Omental fat pad (tissue), 4 donors: ENCODE measurements at places on chromosomes 6 and 20.

DNA sequence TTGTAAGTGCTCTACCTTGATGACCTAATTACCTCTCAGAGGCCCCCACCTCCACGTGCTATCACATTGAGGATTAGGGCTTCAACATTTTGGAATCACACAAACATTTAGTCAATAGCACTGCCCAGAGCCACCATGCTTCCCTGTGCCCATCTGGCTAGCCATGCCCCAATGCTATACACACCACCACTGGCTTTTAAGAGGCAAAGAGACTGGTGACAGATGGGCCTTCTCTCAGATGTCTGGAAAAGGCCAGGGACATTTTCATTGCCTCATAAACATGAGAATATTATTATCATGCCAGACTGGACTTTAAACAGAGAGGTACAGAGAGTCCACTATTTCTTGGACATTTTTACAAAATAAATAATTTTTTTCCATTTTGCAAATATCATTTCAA is 29.8 kb downstream of the TRMT6 start:
- no peak for DNase-seq

DNA sequence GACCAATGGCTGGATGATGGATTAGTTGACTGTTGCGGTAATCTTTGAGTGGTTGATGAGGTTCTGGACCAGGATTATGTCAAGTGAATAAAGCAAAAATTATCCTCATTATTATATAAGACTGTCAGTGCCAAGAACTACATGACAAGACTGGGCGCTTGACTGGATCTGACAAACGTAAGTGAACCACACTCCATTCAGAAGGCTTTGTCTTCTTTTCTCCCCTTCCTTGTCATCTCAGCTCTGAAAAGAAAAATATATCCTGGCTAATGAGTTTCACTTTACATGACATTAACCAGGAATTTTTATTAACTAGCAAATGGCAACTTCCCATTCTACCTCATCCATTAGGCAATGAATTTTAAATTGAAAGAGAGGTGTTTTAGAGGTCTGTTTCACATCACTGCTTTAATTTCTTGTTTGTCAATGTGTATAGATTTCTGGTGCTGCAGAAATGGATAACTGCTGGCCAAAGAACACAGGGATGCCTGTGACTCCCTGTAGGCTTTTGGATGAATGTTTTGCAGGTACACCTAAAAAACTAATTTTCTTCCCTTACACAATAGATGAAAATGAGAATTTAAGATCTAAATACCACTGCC is 150.1 kb downstream of the ELOVL4 start:
- DNase-seq: no peak

- no peak for DNase-seq
Observed at GRCh38 chr6:88920088-88920487, 43.3 kb downstream of the RNGTT start.

- DNase-seq: no peak
Observed at GRCh38 chr6:13427316-13427715, 60.1 kb downstream of the GFOD1 start.

GRCh38 chr20:40414843-40415615 is 274.0 kb downstream of the MAFB start:
- DNase-seq: no peak

GRCh38 chr6:54467384-54467783 is 159.1 kb downstream of the TINAG start:
- DNase-seq: no peak

DNA sequence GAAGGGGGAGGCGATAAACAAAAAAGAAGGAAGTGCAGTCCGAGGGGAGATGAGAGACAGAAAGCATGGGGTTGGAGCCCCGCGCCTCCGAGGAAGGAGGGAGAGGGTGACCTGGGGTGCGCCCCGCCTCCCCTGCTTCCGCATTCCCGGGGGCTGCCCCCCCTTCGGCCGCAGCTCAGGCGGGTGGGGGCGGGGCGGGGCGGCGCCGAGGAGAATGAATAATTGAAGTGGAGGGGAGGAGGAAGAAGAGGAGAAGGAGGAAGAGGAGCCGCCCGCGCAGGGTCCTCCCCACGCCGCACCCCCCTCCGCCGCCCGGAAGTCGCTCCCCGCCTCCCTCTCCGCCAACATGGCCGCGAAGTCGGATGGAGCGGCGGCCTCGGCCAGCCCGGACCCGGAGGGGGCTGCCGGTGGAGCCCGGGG is at the start of gene XKR7:
Gene XKR7 (plus strand): TSS at position 322 of the 420 bp plus-strand sequence. CDS start 25 bp downstream, at position 347.
- no peak for DNase-seq

GRCh38 chr20:3235666-3236324 is 3.2 kb downstream of the SLC4A11 start:
- DNase-seq: no peak

- no peak for DNase-seq
Observed at GRCh38 chr6:89950446-89950845, 56.2 kb downstream of the GJA10 start.

- no peak for DNase-seq
Observed at GRCh38 chr6:152648105-152648504, 10.9 kb upstream of the SYNE1 start.

DNA sequence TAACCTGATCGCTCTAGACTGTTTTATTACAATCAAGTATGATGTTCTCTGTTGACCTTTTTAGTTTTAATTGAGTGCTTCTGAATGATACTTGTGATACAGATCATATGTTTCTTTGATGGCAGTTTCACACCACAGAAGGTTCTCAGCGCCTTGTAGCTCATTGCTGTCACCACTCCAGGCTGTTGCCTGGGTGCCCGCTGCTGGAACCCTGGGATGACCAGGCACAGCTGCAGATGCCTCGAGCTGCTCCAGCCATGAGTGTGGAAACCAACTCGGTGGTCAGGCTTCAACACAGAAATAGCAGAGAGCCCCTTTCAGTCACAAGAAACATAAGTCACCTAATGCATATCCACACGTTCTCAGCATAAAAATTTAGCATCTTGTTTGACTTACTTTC is 112.7 kb downstream of the RPP40 start:
- DNase-seq: no peak

DNA sequence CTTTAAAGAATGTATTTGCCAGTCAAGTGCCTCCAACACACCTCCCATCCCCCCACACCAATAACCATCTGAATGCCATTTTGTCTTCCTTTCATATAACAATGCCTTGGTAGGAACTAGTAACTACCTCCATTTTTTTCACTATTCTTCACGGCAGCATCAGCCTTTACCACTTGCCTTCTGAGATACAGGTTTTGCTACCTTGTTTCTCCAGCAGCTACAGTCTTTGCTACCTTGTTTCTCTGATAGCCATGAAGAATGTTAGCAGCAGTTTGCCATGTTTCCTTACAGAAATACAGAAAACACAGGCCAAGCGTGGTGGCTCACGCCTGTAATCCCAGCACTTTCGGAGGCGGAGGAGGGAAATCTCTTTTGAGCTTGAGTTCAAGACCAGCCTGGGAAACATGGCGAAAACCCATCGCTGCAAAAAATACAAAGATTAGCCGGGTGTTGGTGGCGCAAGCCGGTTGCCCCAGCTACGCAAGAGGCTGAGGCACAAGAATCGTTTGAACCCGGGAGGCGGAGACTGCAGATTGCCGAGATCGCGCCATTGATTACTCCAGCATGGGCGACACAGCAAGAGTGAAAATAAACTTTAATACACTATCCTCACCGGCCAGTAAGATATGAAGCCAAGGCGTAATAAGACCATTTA is 100.9 kb downstream of the HFE start:
- no peak for DNase-seq

DNA sequence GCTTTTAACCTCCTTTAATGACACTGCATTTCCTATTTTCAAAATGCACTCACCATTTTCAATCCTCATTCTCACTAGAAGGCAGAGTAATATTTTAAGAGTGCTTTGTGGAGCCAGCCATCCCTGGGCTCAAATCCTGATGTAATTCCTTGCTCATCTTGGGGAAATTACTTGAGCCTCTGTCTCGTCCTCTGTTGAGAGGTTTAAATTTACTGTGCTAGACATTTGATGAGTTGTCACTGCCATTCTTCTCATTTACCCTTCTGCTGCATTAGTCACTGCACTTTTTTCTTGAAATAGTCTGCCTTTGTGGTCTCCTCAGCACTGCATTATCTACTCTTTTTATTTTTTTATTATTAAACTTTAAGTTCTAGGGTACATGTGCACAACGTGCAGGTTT is 150.0 kb upstream of the HDDC2 start:
- no peak for DNase-seq

GRCh38 chr6:168131464-168132415 is 52.7 kb upstream of the FRMD1 start:
- no peak for DNase-seq

DNA sequence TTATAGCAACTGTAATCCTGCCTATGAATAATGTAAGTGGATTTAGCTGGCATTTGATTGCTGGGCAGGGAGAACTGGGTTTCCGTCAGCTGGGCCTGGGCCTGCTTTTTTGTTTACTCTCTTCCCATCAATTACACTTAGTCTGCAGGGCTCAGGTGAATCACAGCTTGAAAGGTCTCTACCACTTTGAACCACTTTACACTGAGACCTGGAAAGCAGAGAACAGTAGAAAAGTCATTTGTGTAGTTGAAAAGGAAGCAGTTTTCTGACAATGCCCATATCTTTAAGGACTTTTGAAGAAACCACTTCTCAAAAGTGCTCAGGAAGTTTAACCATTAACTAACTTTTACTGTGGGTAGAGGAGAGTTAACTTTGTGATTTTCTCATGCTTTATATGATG is 315.4 kb upstream of the SASH1 start:
- DNase-seq: no peak
